ENCODE measurements at places on chromosomes 13 and 19. TPM values are rescaled to one million over a fixed set of nuclear protein-coding genes. Genes with fewer than 3 reads are reported as not detected.

GRCh38 chr13:53127373-53127772 is 98.8 kb downstream of the OLFM4 start:
- DNase-seq, result no peak

GRCh38 chr19:53977429-53977990 is 13.9 kb upstream of the CACNG6 start:
- DNase-seq, result peak; percentile 95

The ZNF222 gene
- total RNA-seq, result 7.2 TPM

The TMEM150B gene
- total RNA-seq, result not detected

The SKA3 gene
- 28.6 TPM for total RNA-seq

DNA sequence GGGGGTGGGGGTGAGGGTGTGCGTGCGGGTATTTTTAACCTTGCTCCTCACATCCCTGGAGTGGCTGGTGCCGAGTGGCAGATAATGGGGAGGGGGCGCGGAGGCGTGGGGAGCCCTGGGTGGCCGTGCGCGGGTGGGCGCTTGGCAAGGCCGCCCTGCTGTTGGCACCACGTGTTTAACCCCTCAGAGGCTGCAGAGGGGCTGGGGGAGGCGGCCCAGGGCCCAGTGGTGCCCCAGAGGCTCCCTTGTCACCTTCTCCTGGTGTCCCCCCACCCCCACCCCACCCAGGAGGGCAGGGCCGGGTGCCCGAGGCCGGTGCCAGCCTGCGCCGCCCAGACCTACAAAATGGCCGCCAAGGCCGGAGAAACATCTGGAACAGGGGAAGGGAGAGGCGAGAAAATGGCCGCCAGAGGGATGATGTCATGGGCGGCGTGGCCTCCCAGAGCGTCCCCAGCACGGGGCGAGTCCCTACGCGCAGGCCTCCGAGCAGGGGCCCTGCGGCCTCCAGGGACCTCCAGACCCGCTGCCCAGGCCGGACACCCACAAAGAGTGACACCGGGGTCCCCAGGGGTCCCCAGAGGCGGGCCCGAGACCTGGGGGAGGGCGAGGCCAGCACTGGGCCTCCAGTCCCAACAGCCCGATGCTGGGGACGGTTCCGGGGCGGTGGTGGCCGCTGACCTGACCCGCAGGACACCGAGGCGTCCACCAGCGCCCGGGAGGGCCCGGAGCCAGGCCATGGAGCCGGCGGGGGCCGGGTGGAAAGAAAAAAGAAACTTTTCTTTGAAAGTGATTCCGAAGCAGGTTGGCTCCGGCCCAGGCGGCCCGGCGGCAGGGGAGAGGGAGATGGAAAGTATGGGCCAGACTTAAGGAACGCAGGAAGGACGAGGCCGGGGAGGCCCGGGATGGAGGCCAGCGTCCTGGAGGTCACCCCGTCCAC is 38.2 kb downstream of the NFIC start:
- peak; percentile 80 for DNase-seq

GRCh38 chr19:412356-413355 is 3.7 kb upstream of the C2CD4C start:
- DNase-seq, result no peak

- DNase-seq, result peak; percentile 14
These were observed at the start of gene BRD4 for GRCh38 chr19:15332311-15332996. Gene BRD4 (minus strand): TSS chr19:15332539. CDS start chr19:15273099, 59,440 bp downstream.

The S1PR2 gene
- 1.7 TPM for total RNA-seq

- no peak for DNase-seq
These were observed 14.5 kb upstream of the CERS4 start for GRCh38 chr19:8194528-8195267.

The PABPC3 gene
- total RNA-seq, result not detected

DNA sequence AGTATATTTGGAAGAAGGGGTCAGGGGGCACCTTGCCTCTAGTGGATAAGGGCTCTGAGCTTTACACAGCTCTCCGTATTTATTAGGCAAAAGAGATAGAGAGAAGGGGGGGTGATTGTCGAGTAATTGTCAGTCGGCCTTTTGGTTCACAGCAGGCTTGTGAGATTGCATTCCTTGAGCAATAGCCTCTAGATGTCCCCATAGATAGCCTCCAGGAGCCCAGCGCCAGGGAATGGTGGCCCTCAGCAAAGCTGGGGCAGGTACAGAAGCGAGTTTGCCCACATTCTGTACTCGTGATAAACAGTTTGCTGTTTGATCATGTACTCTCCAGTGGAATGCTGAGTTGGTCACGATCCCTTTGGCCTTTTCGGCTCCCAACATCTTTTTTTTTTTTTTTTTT is 4.6 kb downstream of the ZNF613 start:
- no peak for DNase-seq

The ZNF471 gene
- total RNA-seq, result 2.8 TPM

DNA sequence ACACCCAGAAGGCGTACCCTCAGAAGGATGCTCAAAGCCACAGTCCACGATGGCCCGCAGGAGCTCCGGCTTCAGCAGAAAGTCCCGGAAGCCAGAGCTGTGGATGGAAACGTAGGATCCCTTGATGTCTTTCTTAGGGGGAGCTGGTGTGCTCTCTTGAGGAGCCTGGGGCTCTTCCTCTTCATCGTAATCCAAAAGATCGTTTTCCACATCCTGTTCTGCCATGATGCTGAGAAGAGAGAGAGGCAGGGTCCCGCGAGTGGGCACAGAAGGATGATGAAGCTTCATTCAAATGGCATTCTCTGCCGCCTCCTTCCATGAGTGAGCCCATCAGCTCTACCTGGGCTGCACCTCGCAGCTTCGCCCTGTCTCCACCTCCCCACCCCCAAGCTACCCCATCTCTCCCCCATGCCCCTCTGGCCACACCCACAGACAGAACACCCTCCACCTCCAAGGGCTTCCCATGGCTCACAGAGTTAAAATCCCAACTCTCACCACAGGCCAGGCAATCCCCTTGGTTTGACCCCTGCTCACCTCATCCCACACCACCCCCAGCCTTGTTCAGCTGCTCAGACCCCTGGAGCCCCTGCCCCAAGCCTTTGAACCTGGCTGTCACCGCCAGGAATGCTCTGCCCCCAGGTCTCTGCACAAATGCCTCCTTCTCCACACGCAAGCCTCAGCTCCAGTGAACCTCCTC is 6.0 kb downstream of the DDX39A start:
- no peak for DNase-seq

The RASIP1 gene
- 0.07 TPM for total RNA-seq

GRCh38 chr13:111323950-111324651 is 3.7 kb downstream of the TEX29 start:
- no peak for DNase-seq

DNA sequence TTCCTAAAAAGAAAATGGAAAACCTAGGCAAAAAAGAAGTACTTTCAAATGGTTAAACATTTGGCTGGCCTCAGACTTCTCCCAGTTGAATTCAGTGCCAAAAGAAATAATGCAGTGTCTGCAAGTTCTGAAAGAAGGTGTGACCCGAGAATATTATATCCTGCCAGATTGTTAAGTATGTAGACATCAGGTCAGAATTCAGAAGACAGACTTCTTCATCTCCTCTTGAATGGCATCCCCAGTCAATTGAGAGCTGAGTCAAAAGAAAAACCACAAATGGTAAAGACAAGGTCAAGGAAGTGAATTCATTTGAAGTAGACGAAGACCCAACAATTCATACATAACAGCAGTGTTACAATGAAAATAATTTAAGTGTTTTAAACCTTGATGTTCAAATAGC is 194.5 kb downstream of the NBEA start:
- no peak for DNase-seq

- DNase-seq, result no peak
These were observed 1.1 kb upstream of the SHC2 start for GRCh38 chr19:461721-462551.

DNA sequence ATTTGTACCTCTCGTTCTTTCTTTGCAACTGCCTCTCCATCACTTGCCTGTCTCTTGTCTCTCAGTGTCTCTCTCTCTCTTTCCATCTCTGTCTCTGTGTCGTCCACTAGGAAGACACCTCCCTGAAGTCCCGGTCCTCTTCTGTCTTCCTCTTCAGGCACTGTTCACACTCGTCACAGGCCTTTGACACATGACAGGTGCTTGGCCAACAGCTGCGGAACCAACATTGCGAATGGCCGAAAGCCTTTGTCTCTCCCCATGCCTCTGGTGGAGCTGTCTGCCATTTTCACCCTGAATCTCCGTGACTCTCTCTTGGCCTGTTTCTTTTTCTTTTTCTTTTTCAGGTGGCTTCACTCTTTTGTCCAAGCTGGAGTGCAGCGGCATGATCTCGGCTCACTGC is 2.8 kb downstream of the HIPK4 start:
- DNase-seq, result no peak

DNA sequence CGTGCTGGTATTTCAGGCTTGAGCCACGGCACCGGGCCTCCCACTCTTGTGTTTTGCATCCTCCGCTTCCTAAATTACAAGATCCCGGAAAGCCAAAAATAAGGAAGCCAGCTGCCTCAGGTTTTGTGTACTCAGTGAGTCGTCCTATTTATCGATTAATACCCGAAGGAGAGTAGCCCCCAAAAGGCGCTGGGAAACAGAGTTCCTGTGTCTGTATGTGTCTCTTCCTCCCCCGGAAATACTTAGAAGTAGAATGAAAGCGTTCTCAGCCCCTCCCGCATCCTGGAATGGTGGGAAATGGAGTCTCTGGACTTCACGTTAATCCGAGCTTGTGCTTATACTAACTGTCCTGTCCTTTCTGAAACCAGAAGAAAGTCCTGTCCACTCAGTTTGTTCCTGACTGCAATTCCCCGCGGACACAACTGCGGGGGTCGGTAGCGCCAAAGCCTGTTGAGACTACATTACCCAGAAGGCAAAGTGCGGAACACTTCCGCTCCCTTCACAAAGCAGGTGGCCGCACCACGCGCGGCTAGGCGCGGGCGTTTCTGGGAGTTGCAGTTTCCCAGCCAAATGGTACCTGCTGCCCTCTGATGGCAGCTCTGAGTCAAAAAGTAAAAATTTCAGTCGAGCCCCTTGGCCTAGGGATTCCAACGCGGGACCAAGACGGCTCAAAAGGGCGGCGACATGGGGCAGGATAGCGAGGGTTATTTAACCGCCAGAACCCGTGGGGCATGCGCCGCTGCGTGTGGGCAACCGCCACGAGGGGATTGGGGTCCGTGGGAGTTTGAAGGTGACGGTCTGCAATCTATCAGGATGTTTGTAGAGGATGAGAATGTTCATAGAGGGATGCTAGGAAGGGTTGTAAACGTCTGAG is 2.2 kb upstream of the GSK3A start:
- peak; percentile 92 for DNase-seq

GRCh38 chr13:38473305-38473704 is 123.7 kb downstream of the UFM1 start:
- DNase-seq, result no peak

- no peak for DNase-seq
These were observed 19.0 kb upstream of the ADGRE1 start for GRCh38 chr19:6868351-6868750.

DNA sequence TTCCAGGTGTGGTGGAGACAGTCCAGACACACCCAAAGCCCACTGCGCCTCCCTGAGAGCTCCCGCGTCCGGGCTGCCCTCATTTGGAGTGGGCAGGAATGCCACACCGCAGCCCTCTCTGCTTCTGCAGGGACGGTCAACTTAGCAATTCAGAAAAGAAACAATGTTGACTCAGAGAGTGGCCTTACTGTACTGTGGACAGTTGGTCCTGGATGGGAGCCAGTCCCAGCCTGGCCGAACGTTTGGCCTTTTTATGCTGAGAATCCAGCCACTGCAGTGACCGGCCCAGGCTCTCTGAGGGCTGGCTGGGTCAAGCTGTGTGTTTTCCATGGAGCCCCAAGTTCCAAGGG is 7.2 kb downstream of the GAS6 start:
- DNase-seq, result peak; percentile 76

The LHFPL6 gene
- total RNA-seq, result 12.6 TPM

The CTU1 gene
- 8.6 TPM for total RNA-seq

The OR7G3 gene
- total RNA-seq, result not detected

The URAD gene
- not detected for total RNA-seq

The METTL21C gene
- not detected for total RNA-seq

Data from A172 (cell line).